ENCODE measurements at places on chromosomes 6 and 20.

DNA sequence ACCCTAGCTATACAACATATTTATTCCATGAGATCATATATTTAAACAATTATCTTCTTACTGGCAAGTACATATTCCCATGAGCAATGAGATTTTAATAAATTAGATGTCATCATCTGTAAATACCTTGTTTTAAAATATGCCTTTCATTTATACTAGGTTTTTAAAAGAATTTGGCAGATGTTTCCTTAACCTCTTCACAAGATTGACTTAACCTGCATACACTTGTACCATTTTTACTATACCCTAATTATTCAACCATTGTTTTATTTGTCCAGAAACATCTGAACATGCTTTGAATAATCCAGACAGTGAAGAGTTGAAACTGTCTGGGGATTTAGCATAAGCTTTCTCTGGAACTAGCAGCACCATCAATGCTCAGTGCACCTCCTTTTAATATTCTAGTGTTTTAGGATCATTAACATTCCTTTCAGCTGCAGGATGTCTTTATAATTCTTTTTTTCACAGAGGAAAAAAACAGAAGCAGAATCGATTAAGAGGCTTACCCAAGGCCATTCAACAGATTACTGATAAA, 188.0 kb upstream of the TENT5A start:
- H3K4me3 ChIP-seq = no peak overlapping the region
- H3K36me3 ChIP-seq = no peaks in the 10 kb centered on the region
- H3K27ac ChIP-seq = no peak overlapping the region
- H3K27me3 ChIP-seq = no peaks in the 10 kb centered on the region

DNA sequence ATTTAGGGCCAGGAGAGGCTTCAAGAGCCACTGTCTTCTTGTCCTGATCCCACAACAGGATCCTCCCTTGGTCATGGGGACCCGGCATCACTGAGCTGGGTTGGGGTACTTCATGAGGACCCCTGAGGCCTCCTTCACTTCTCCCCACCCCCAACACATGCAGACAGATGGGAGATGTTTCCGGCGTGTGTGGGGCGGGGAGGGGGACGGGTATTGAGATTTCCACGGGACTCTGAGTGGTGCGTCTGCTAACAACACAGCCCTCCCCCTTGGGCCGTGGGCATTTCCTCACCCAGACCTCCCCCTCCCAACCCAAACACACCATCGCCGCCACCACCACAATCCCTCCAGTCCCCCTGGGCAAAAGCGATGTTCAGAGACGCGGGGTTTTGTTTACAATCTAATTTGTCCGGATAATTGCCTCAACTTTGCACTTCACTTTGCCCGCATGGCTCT, 906 bp upstream of the FOXP4 start:
- H3K27me3 ChIP-seq = no peaks in the 10 kb centered on the region
- peak overlapping the region; percentile 95 for H3K27ac ChIP-seq
- H3K4me1 ChIP-seq = peaks cover 6% of the 10 kb centered on the region
- DNase-seq = no peak

GRCh38 chr6:83273596-83273995, 80.4 kb downstream of the RWDD2A start:
- H3K27me3 ChIP-seq = no peaks in the 10 kb centered on the region
- H3K4me3 ChIP-seq = no peak overlapping the region
- no peak for DNase-seq
- H3K27ac ChIP-seq = no peak overlapping the region
- no peaks in the 10 kb centered on the region for H3K36me3 ChIP-seq
- no peaks in the 10 kb centered on the region for H3K4me1 ChIP-seq

GRCh38 chr20:36181934-36182603, 27.5 kb downstream of the EPB41L1 start:
- no peak overlapping the region for H3K4me3 ChIP-seq
- H3K27ac ChIP-seq = no peak overlapping the region
- H3K4me1 ChIP-seq = no peaks in the 10 kb centered on the region
- peaks cover 4% of the 10 kb centered on the region for H3K36me3 ChIP-seq
- H3K27me3 ChIP-seq = no peaks in the 10 kb centered on the region
- no peak for DNase-seq

- no peaks in the 10 kb centered on the region for H3K4me1 ChIP-seq
- H3K4me3 ChIP-seq = no peak overlapping the region
- DNase-seq = no peak
- H3K27ac ChIP-seq = no peak overlapping the region
- H3K36me3 ChIP-seq = no peaks in the 10 kb centered on the region
Observed at GRCh38 chr6:145260484-145261175, 474.7 kb downstream of the EPM2A start.

DNA sequence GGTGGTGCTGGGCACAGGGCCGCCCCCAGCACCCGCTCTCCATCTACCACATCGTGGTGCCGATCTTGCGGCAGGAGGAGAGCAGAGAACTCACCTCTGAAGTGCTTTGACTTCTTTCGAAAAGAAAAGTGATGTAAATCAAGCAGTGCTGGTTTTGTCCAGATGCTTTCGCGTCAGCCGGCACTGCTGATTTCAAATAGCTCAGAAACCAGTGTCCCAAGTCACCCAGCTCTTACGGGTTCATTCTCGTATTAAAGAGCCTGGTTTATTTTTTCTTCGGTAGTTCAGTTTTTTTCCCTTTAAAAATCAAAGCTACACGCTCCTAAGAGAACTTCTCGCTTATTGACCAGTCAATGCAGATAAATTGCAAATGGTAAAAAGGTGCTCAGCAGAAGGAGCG, 32.1 kb downstream of the MYT1 start:
- H3K27me3 ChIP-seq = peaks cover 56% of the 10 kb centered on the region
- H3K36me3 ChIP-seq = no peaks in the 10 kb centered on the region
- no peaks in the 10 kb centered on the region for H3K4me1 ChIP-seq
- DNase-seq = no peak
- no peak overlapping the region for H3K27ac ChIP-seq

GRCh38 chr6:14758421-14759081, 487.3 kb upstream of the JARID2 start:
- H3K4me3 ChIP-seq = no peak overlapping the region
- H3K36me3 ChIP-seq = no peaks in the 10 kb centered on the region
- no peak overlapping the region for H3K27ac ChIP-seq
- H3K4me1 ChIP-seq = no peaks in the 10 kb centered on the region
- H3K27me3 ChIP-seq = no peaks in the 10 kb centered on the region

- H3K27ac ChIP-seq = no peak overlapping the region
- DNase-seq = no peak
- no peaks in the 10 kb centered on the region for H3K36me3 ChIP-seq
- H3K4me3 ChIP-seq = no peak overlapping the region
Observed at GRCh38 chr20:42775037-42775436, 414.7 kb downstream of the PTPRT start.

- no peak for DNase-seq
- H3K27ac ChIP-seq = no peak overlapping the region
- H3K27me3 ChIP-seq = no peaks in the 10 kb centered on the region
- no peaks in the 10 kb centered on the region for H3K36me3 ChIP-seq
Observed at GRCh38 chr6:99347804-99348203, 1.7 kb downstream of the FAXC start.

GRCh38 chr6:20408851-20409250, 7.2 kb downstream of the E2F3 start:
- no peaks in the 10 kb centered on the region for H3K27me3 ChIP-seq
- H3K27ac ChIP-seq = no peak overlapping the region
- H3K4me3 ChIP-seq = no peak overlapping the region
- no peaks in the 10 kb centered on the region for H3K4me1 ChIP-seq
- DNase-seq = no peak
- no peaks in the 10 kb centered on the region for H3K36me3 ChIP-seq

- DNase-seq = no peak
- H3K4me3 ChIP-seq = no peak overlapping the region
- H3K4me1 ChIP-seq = no peaks in the 10 kb centered on the region
- no peaks in the 10 kb centered on the region for H3K27me3 ChIP-seq
Observed at GRCh38 chr6:158771399-158772152, 47.6 kb downstream of the EZR start.

- peaks cover 12% of the 10 kb centered on the region for H3K27me3 ChIP-seq
Observed at GRCh38 chr20:32626859-32627636, 41.9 kb upstream of the NOL4L start.

DNA sequence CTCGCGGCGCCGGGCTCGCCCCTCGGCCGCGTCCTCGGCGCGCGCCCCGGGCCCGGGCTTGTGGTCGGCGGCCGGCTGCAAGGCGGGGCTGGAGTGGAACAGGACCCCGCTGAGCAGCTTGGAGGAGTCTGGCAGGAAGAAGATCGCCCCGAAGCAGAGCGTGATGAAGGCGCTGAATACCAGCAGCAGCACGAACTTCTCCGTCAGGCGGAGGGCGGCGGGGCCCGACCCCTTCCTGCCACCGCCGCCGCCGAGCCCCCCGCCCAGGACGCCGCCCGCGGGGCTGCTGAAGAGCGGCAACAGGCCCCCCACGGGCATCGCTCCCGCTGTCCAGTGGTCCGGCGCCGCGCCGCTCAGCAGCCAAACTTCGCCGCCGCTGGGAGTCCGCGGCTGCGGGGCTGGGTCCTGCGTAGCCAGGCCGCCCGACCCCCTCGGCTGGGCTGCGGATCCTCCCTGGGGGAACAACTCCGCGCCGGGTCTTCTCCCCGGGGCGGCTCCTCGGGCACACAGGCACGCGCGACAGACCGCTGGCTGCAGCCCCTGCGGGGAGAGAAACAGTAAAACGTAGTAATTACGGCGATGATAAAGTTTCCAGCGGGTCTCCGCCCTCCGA, 707 bp downstream of the MAN1A1 start:
- H3K36me3 ChIP-seq = no peaks in the 10 kb centered on the region
- DNase-seq = no peak
- H3K27ac ChIP-seq = peak overlapping the region; percentile 97
- no peaks in the 10 kb centered on the region for H3K4me1 ChIP-seq
- H3K4me3 ChIP-seq = peak overlapping the region; percentile 97

DNA sequence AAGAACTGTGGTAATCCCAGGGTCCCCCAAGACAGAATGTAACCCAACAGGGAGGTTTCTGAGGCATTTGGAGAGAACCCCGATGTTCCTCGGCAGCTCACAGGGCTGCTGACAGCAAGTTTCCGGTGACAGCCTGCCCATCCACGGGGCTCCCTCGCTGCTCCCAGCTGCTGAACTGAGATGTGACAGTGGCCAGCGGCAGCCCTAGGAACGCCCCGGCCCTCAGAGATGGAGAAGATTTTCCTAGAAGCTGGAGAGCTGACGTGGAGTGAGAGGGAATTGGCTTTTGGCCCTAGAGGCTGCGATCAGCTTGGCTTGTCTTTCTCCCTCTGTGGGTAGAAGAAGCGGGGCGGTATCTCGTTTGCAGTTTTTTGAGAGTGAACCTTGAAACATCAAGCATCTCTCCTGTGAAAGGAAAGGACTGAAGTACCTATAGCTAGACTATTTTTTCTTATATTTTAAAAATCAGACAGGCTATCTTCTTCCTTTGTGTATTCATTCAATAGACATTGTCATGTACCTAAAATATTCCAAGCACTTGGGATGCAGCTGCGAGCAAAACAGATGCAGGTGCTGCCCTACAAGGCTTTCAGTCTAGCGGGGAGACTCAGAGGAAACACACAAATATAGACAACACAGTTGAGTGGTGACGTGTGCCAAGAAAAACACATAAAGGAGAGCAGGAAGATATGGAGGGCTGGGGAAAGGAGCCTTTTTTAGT, 28.4 kb upstream of the NFATC2 start:
- H3K4me1 ChIP-seq = no peaks in the 10 kb centered on the region
- H3K27me3 ChIP-seq = no peaks in the 10 kb centered on the region
- no peaks in the 10 kb centered on the region for H3K36me3 ChIP-seq
- H3K4me3 ChIP-seq = no peak overlapping the region
- H3K27ac ChIP-seq = no peak overlapping the region
